Left renal cortex interstitium (tissue), 4 donors: ENCODE measurements at places on chromosomes 13 and 19.

DNA sequence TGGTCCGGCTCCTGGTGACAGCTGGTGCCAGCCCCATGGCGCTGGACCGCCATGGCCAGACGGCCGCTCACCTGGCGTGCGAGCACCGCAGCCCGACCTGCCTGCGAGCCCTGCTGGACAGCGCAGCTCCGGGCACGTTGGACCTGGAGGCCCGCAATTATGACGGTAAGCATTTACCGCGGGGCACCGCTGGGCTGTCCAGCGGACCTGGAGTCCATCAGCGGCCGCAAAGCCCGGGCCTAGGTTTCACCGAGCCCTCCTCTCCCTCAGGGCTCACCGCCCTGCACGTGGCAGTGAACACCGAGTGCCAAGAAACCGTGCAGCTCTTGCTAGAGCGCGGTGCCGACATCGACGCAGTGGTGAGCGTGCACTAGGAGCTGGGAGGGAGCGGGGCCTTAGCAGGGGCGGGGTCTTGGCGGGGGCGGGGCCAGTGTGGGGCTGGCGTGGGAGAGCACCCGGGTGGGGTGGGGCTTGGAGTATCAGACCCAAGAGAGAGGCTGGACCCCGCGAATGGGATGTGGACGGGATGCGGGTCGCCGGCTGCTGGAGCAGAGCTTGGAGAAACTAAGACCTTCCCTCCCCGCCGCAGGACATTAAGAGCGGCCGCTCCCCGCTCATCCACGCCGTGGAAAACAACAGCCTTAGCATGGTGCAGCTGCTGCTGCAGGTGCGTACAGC is 8.7 kb downstream of the BCL3 start:
- DNase-seq, result no peak

DNA sequence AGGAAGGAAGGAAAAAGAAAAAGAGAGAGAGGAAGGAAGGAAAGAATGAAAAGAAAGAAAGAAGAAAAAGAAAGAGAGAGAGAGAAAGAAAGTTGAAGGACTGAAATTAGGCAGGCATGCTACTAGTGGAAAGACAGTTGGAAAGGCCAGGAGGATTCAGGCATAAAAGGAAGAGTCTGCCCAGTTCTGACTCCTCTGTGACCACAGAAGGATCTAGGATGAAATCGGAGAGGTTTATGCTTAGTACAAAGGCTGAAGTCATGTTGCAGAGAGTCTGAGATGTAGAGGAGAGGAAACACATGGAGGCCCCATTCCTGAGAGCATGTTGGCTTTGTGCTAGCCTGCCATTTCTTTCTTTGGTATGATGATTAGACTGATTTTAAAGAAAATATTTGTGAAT is 246.5 kb upstream of the ARGLU1 start:
- no peak for DNase-seq

DNA sequence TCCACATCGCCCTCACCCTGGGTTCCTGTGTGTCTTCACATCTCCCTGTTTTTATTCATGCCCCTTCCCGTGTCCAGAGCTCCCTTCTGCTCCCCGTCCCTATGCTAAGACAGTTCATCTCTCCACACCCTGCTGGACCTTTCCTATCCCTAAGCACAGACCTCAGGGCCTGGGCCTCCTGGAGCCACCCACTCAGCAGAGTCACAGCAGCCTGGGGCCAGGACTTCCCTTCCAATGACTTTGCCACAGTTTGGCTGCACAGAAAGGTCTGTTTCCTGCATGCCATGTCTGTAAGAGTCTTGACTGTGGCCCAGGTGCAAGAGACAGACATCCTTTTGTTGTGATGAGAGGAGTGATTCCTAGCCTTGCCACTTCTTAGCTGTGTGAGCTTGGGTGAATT is 470.7 kb downstream of the TSHZ3 start:
- no peak for DNase-seq

DNA sequence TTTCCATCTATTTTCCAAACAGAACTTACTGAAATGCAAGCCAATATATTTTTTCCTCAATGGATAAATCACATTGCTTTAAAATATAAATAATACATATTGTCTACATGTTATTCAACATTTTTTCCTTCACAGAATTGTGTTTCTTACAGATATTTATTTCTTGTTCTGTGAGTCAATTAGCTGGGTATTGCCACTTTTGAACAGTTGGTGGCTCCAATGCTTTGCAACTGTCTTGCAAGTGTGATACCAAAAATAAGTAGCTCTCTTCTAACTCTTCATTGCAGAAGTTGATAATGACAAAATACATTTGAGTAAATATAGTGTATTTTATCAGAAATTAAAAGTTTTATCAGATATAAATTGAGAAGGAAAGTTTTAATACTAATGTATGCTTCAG is 17.1 kb upstream of the GPC5 start:
- no peak for DNase-seq

DNA sequence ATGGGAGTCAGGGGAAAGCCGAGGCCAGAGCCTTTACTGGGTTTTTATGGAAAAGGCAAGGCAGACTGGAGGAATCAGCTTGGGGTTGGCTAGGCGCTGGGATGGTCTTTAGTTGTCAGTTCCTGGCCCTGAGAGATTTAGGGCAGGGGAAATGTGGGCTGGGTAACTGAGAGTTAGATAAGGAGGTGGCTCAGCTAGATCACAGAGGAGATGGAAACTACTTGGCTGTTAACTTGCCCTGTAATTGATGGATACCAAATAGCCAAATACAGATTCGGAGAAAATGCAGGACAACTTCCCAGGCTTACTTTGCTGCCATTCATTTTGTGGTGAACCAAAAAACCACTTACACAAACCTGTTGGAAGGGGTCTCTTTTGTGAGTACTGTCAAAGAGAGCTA is 54.0 kb downstream of the LRCH1 start:
- no peak for DNase-seq

DNA sequence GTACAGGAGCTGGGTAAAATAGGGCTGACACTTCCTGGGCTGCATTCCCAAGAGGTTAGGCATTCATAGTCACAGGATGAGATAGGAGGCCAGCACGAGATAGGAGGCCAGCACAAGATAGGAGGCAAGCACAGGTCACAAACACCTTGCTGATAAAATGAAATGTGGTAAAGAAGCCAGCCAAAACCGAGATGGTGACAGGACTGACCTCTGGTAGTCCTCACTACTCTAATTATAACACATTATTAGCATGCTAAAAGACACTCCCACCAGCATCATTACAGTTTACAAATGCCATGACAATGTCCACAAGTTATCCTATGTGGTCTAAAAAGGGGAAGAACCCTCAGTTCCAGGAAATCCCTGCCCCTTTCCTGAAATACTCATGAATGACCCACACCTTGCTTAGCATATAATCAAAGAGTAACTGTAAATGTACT is 20.9 kb upstream of the IGSF23 start:
- DNase-seq, result no peak

- no peak for DNase-seq
These were observed 275.5 kb upstream of the SOX21 start for GRCh38 chr13:94987869-94988268.

GRCh38 chr13:26914148-26914547 is 153.6 kb upstream of the GPR12 start:
- DNase-seq, result no peak

GRCh38 chr19:39129116-39129515 is 3.5 kb downstream of the PAK4 start:
- no peak for DNase-seq

GRCh38 chr13:54078271-54078870 is 1049.8 kb downstream of the OLFM4 start:
- no peak for DNase-seq

- DNase-seq, result no peak
These were observed 28.7 kb downstream of the STK24 start for GRCh38 chr13:98548230-98548629.

GRCh38 chr13:30577401-30577852 is 40.3 kb upstream of the USPL1 start:
- no peak for DNase-seq

DNA sequence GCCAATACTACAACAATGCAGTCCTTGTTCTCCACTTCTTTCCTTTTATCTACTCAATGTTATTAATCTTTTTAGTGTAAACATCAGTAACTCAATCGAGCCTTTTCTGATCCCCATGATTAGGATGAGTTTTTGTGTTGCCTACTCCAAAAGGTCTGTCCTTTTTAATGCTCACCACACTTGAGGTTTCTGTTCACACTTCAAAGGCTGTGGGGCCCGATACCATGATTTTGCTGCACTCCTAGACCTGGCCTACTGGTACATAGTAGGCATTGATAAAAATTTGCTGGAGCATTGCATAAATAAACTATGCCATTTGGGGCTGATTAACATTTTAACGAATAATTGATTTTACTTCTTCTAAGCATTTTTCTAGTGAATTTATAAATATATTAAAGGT is 125.4 kb upstream of the KLF12 start:
- DNase-seq, result no peak

- DNase-seq, result no peak
These were observed 754.0 kb downstream of the DIAPH3 start for GRCh38 chr13:59409634-59410200.

- no peak for DNase-seq
These were observed 78.6 kb downstream of the CDADC1 start for GRCh38 chr13:49326222-49326917.
